ENCODE measurements at places on chromosomes 6 and 20.

GRCh38 chr6:147973806-147974205 lies 368.8 kb upstream of the SASH1 start:
- DNase-seq, result no peak

GRCh38 chr6:16486661-16487060 lies 248.3 kb downstream of the GMPR start:
- no peak for DNase-seq

GRCh38 chr20:37901654-37902503 lies 1.0 kb upstream of the VSTM2L start:
- DNase-seq, result no peak

GRCh38 chr6:33075208-33075567 lies 602 bp upstream of the HLA-DPB1 start:
- no peak for DNase-seq

DNA sequence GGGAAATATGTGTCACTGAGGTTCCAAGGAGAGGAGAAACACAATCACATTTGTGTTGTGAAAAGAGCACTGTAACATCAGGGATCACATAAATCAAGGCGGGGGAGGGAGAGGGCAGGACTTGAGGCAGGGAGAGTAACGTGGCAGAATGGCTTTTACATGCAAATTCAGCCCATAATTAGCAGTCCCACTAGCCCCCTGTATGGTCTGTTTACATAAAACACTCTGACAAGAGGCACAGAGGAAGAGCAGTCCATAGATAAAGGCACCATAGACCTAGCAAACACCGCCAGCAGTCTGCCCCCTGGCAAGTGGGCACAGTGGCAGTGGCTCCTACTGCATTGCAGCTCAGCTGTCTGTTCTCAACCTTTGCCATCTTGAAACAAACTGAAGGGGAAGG lies 82.7 kb downstream of the LYRM2 start:
- no peak for DNase-seq

GRCh38 chr6:82783587-82784236 lies 281.9 kb downstream of the UBE3D start:
- no peak for DNase-seq

DNA sequence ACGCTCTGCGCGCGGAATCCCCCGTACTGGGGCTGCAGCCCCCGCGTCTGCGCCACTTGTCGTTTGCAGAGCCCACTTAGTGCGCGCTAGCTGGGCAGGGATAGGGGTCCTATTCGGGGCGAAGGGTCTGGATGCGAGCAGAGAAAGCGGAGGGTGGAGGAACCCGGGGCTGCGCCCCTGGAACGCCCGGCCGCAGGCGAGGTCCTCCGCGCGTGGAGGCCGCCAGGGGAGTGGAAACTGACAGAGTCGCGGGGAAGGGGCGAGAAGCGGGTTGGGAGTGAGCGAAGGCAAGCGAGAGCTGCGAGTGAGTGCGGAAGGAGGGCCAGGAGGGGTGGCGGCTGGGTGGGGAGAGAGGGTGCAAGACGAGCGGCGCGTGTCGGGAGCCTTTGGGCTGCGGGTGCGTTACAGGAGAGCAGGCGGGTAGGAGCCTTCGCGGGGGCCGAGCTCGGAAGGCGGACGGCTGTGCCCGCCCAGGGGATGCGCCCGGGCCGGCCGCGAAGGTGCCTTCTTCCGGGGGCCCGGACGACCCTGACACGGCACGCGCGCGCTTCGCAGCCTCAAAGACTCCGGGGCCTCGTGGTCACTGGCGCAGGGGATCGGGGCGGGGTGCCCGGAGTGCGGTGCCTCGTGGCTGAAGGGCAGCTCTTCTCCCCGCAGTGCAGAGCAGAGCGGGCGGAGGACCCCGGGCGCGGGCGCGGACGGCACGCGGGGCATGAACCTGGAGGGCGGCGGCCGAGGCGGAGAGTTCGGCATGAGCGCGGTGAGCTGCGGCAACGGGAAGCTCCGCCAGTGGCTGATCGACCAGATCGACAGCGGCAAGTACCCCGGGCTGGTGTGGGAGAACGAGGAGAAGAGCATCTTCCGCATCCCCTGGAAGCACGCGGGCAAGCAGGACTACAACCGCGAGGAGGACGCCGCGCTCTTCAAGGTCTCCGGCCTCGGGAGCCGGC lies 1.2 kb downstream of the IRF4 start:
- DNase-seq, result no peak

All from naive B cell (primary cell).